ENCODE measurements at places on chromosomes 2 and 18. TPM values are rescaled to one million over a fixed set of nuclear protein-coding genes. Genes with fewer than 3 reads are reported as not detected.

DNPEP gene
- 58.6 TPM for polyA plus RNA-seq

- DNase-seq, result no peak
Measured at GRCh38 chr18:34880403-34880802, 160.8 kb upstream of the MAPRE2 start.

RBM44 gene
- polyA plus RNA-seq, result 0.28 TPM

- DNase-seq, result no peak
Measured at GRCh38 chr18:62018759-62019041, 125.9 kb upstream of the RNF152 start.

DNA sequence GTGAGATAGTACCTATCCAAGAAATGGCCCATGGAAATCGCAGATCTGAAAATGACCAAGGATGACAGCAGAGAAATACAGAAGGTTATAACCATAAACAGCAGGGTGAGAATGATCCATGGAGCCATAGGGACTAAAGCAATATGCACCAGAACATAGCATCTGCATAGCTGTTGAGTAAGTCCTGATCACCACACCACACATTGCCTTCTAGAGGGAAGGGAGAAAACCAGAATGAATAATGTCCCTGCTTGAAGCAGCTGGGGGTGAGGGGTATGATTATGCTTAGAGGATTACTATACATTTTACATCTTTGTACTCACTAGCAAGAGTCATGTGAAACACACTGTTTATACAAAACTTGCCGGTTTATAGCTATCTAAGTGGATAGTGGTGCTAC is 350.4 kb downstream of the MBD2 start:
- DNase-seq, result no peak

DNA sequence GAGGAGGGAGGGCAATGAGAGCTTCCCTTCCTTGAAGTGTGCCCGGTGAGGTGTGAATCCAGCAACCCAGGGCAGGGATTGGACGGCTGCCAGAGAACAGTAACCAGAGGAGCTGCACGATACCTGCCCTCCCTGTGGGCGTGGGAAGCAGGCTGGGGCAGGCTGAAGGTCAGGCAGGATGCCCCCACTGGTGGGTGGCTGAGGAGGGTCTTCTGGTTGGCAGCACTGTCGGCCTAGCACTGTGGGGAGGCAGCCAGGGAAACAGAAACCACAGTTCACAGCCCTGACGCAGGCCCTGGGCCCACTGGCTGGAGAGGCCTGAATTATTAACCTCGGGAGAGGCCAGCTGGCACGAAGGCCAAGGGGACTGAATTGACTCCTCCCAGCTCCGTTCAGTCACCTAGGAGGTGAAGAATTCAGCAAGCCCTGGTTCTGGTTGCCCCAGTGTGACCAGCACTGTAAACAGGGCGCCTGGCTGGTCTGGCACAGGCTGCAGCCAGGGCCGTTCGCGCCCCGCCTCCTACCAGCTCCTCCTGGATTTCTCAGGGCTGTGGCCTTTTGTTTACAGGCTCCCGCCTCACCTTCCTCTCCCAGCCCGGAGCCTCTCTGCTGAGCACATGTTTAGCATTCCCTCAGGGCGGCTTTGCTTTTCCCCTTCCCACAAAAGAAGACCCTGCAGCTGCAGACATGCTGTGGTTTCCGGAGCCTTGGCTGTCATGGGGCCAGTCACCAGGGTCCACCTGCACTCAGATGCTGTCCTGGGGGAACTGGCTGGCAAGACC is 97.8 kb downstream of the B3GNT2 start:
- DNase-seq, result no peak

EFR3B gene
- 0.06 TPM for polyA plus RNA-seq

All from CD4-positive, CD25-positive, alpha-beta regulatory T cell (primary cell).